ENCODE measurements at places on chromosomes 6 and 20.

DNA sequence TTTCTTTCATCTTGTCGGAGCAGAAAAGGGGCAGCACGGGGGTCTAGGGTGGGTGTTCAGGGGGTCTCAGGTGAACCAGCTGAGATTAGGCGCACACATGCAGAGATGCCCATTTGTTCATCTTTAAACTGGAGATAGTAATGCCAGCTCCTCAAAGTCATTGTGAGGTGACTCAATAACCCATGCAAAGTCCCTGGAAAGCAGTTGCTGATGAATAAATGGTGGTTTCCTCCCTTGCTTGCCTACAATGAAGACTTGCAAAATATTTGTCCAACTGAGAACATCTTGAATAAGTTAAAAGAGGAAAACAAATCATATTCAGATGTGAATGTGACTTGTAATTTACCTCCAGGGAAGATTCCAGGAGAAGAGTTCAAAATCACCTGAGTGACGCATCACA lies 206.9 kb downstream of the LY86 start:
- no peak for DNase-seq

DNA sequence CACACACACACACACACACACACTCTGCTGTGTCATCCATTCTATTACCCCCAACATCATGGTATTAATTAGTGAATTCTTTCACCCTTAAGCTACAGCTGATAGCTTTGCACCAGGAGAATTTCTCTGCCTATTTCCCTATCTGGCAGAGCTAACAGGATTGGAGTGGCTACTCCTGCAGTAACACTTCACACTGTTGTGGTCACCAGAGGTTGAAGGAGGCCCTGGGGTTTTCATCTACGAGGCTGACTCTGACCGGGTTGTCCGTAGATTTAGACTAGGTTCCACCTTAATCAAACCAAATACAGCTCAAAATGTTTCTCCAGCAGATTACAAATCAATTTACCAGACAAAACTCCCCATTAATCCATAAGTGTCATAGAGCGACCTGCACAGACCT lies 69.2 kb upstream of the RIPOR2 start:
- DNase-seq, result no peak

GRCh38 chr20:36004045-36004444 lies 35.7 kb downstream of the CNBD2 start:
- DNase-seq, result peak; percentile 21

GRCh38 chr6:158674342-158675131 lies 24.7 kb downstream of the SYTL3 start:
- DNase-seq, result no peak

DNA sequence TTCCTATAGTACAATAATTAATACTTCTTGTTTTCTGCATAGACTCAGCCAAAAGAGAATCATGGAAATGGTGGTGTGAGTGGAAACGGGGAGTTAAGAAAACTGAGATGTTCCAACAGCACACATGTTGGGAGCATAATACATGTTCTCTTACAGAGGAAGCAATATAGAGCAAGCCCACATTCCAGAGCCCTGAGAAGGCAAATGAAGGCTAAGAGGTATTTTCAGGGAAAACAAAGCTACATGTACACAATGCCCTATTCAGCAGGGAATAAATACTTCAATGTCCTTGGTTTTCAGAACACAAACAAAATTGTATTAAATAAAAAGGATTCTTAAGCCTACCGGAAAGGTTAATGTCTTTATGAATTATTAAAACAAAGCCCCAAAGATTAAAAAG lies 35.1 kb upstream of the SMIM8 start:
- no peak for DNase-seq

GRCh38 chr6:81606965-81607381 lies 145.5 kb downstream of the TENT5A start:
- DNase-seq, result no peak

- DNase-seq, result no peak
Measured at GRCh38 chr6:118083711-118084110, 176.6 kb downstream of the SLC35F1 start.

DNA sequence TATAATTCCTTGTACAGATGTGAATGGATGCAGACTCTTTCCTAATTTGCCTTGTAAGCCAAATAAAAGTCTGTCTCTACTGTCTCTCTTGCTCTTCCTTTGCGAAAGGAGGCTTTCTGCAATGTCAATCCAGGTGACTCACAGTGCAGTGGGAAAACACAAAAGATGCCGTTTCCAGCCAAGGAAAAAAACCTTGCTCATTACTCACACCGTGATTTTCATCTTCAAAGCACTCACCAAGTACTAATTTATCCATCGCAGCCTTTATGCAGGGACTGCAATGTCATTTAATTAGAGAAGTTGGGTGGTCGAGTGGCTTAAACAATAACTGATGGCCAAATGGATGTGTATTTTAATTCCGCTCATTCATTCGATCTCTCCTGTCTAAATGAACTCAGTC lies 23.8 kb downstream of the SAYSD1 start:
- DNase-seq, result no peak

GRCh38 chr6:13711324-13711732 lies 307 bp downstream of the RANBP9 start:
- no peak for DNase-seq

GRCh38 chr6:7544597-7544996 lies 3.1 kb downstream of the DSP start:
- DNase-seq, result no peak

- DNase-seq, result no peak
Measured at GRCh38 chr6:107458672-107459282, 587 bp downstream of the PDSS2 start.

DNA sequence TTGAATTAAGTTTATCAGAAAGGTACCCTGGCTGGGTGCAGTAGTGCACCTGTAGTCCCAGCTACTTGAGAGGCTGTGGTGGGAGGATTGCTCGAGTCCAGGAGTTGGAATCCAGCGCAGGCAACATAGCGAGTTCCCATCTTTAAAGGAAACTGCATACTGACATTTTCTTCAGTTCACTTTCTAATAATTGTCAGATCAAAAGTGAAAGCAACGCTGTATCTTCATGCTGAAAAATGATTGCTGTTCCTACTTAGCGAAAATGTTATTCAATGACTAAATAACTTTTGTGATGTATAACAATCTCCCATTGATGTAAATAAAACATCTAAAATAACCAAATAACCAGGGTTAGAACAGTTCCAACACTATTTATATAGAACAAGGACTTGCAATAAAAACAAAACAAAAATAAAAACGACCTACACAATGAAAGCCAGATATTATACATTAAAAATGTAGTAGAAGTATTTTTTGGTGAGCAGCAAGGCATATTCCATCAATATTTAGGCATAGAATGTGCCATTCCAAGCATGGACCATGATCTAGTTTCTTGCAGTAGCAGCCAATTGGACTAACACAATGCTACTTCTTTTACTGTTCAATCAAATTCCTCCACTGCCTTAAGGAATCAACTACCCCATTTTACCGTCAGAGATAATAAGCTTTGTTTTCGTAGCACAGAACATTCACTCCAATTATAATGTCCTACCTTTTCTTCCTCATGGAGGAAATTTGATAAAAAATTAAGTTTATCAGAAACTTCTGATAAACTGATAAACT lies 1.5 kb downstream of the LATS1 start:
- DNase-seq, result no peak

GRCh38 chr6:90492369-90492768 lies 94.5 kb downstream of the MAP3K7 start:
- DNase-seq, result no peak

GRCh38 chr20:56440346-56441007 lies 27.9 kb upstream of the RTF2 start:
- peak; percentile 70 for DNase-seq

- DNase-seq, result no peak
Measured at GRCh38 chr6:87807475-87807874, 105.4 kb upstream of the AKIRIN2 start.

DNA sequence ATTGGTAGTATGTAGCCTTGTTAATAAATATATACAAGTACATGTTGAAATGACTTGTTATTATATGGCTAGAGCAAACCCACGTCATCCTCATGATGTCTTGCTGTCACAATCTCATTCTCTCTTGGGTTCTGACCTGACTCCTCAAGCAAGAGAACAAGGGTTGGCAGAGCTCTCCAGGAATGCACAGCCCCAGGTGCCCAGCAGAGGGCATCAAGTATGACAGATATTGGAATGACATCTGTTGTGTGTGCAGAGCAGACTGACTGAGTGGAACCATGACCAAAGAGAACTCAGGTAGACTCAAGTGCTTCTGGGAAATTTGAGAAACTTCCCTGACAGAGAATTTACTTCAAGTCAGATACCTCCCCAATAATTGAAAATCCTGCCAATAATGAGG lies 90.6 kb downstream of the PAX1 start:
- no peak for DNase-seq

DNA sequence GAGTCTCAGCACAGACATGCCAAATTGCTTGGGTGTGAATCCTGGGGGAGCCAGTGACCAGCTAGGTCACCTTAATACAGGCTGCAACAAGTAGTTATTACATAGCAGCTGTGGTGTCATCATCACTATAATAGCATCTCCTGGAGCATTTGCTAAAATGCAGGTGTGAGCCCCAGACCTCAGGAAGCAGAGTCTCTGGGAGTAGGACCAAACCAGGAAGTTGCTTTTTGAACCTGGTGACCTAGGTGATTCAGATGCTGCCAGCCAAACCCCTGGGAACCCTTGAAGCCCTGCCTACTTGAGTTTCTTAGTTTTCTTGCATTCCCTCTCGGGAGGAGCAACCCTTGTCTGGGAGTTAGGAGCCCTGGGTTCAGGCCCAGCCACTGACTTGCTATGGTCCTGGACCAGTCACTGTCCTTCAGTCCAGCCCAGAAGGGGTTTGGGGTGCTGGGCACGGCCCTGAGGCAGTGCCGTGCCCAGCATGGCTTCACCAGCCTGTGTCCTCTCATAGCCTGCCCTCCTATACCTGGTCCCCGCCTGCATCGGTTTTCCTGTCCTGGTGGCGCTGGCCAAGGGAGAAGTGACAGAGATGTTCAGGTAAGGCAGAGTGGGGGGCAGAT lies 39.3 kb upstream of the ID1 start:
- DNase-seq, result no peak

DNA sequence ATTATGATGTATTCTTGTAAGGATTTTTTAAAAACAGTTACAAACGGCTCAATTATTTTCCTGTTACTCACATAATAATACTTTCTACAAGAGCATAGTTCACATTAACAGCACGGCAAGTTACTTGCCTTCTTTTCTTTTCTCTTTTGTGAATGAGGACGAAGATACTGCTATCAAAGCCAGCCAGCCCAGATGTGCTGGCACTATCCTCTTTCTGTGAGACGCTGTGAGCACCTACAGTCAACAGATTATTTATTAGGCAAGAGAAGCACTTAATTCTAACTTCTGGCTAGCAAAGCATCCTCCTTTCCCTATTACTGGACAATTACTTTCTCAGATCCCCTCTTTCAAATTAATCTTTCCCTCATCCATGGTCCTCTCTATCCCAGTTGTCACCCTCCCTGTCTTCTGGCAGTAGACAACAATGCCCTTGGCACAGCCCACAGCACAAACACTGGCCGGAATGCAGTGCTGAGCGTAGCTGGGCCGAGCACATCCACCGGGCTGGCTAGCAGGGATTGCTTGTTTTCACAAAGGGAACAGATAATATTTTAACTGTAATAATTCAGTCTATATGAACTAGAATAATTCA lies 262.1 kb downstream of the FOXC1 start:
- no peak for DNase-seq

- no peak for DNase-seq
Measured at GRCh38 chr20:50412069-50412468, 98.1 kb upstream of the PTPN1 start.

DNA sequence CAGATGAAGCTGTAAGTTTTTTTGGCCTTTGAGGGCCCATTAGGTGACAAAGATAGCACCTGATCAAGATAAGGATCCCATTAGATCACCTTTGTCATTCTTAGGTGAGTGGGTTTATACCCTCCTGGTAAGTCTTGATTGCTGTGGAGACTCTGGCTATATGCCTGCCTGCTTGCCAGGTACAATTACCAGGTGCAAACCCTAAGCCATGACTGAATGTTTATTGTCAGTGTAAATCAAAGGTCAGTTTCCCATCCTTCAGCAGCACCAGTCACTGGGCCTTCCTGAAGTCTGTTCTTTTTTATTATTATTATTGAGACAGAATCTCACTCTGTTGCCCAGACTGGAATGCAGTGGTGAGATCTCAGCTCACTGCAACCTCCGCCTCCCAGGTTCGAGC lies 106.4 kb upstream of the FOXO3 start:
- no peak for DNase-seq

- DNase-seq, result no peak
Measured at GRCh38 chr6:149190224-149190831, 127.2 kb upstream of the TAB2 start.
